ENCODE measurements at places on chromosomes 6 and 20.

GRCh38 chr20:44683263-44684046 is 31.7 kb upstream of the CCN5 start:
- no peak for DNase-seq

GRCh38 chr20:63695424-63696305 is 787 bp upstream of the TNFRSF6B start:
- DNase-seq, result no peak

DNA sequence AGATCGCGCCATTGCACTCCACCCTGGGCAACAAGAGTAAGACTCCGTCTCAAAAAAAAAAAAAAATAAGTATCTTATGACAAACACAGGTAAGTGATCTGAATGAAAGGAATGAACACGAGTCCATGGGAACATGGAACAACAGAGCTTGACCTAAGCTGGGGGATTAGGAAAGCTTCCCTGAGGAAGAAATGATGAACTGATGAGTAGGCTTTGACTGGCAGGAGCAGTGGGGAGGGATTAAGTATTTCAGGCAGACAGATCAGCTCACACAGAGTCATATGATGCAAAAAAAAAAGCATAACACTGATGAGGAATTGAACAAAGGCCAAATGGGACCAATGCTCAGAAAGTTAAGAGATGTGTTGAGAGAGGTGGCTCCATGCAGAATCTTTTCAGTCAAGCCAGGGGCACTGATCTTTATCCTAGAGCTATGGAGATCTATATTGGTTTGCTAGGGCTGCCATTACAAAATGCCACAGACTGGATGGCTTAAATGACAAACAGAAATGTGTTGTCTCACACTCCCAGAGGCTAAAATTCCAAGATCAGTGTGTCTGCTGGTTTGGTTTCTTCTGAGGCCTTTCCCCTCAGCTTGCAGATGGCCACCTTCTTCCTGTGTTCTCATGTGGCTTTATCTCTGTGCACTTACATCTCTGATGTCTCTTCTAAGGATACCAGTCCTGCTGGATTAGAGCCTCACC is 85.6 kb downstream of the ANKRD6 start:
- DNase-seq, result no peak

DNA sequence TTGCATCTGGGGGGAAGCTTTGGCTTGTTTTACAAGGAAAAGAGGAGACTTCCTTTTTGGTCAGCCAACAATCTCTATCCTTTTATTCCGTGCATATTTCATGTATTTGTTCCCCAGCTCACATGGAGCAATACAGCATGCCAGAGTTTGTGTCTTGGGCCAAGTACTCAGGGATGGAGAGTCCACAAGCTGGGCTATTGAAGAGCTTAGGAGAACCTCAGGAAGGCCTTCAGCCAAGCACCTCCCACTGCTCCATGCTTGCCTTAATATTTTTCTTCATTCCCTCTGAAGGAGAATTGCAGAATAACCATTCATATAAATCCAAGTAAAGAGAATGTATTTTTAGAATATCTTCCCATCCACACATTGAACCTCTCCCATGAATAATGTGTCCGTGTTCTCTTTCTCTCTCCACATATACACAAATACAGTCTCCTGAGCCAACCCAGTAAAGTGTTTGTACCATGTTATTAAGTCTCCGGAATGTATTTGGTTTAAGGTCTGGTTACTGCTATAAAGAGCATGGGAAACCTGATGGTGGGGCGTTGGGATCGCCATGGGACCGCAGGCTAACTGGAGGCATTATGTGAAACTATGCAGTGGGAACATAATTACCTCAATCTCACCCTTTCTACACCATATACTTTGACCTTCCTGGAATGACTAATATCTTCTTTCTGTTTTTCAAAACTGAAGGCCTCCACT is 3.0 kb downstream of the LAMA4 start:
- no peak for DNase-seq

- no peak for DNase-seq
Observed at GRCh38 chr6:11494786-11495564, 42.6 kb upstream of the TMEM170B start.

- DNase-seq, result no peak
Observed at GRCh38 chr6:16836144-16836981, 75.1 kb upstream of the ATXN1 start.

DNA sequence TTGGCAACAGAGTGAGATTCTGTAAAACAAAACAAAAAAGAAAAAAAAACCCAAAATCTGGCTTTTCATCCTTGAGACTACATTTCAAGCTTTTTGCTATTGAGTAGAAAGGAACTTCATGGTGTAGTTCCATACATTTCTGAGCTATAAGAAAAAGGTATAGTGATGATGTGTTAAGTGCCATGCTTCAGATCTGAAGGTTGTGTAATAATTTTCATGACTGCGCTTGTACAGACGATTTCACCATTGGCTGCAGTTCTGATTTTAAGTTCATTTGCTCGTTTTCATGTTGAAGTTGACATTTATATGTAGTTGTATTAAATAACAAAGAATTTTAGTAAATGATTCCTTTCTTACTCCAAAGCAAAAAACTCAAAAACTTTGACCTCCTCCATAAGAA is 247.6 kb downstream of the ARID1B start:
- DNase-seq, result no peak

DNA sequence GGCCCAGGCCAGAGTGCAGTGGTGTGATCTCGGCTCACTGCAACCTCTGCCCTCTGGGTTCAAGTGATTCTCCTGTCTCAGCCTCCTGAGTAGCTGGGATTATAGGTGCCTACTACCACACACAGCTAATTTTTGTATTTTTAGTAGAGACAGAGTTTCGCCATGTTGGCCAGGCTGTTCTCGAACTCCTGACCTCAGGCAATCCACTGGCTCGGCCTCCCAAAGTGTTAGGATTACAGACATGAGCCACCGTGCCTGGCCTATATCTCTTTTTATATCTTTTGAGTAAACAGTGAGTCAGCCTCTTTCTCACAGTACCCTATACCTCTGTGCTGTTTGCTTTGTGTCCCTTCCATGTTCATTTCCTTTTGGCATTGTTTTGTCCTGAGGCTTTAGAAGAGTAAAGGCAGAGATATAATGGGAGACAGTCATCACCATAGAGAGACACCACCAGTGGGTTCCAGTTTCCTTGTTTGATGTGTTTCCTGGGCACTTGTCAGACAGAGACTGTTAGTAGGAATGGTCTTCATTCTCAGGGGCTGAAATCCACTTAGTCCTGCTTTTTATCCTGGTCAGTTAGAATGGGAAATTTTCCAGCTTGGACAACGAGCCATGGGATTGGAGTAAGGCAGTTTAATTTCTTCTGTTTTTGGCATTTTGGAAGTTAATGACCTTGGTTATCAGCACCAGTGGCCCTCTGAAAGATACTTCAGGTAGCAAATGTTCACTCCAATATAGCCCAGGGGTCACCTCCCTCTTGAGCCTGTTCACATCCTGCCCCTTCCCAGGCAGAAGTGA is 32.2 kb upstream of the ASXL1 start:
- no peak for DNase-seq

DNA sequence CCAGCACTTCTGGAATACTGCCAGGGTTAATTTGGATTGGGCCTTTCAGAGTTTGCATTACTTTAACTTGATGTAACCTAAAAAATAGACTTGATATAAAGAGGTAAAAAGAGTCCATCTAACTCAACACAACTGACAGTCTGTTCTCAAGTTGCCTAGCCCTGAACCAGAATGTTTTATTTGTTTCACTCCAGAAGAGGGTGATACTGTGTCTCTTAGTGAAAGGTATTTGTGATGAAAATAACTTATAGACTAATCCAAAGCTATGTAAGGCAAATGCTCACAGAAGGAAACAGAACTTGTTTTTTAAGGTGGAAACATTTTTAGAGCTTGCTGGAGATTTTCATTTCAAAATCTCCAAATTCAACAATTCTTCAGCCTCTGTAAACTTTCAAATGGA is 469.1 kb upstream of the RUNX2 start:
- no peak for DNase-seq

DNA sequence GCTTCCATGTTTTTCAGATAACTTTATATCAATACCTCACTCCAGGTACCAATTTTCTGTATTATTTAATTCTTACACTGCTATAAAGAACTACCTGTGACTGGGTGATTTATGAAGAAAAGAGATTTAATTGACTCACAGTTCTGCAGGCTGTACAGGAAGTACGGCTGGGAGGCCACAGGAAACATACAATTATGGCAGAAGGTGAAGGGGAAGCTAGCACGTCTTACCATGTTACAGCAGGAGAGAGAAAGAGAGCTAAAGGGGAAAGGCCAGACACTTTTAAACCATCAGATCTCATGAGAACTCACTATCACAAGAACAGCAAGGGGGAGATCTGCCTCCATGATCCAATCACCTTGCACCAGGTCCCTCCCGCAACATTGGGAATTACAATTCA is 119.1 kb upstream of the BMP5 start:
- DNase-seq, result no peak
